ENCODE measurements at places on chromosomes 4 and X. TPM values are rescaled to one million over a fixed set of nuclear protein-coding genes. Genes with fewer than 3 reads are reported as not detected.

The TNIP3 gene
- not detected for total RNA-seq

The CCSER1 gene
- total RNA-seq: not detected

The NWD2 gene
- not detected for total RNA-seq

The IRS4 gene
- total RNA-seq: not detected

The RASGEF1B gene
- not detected for total RNA-seq

The DMRTC1 gene
- total RNA-seq: not detected

The NPNT gene
- total RNA-seq: 1.4 TPM

The MAGEC2 gene
- not detected for total RNA-seq

The RHOXF2 gene
- total RNA-seq: not detected

The TENM3 gene
- total RNA-seq: 9.1 TPM

The FAT4 gene
- total RNA-seq: 18.3 TPM
